ENCODE measurements at places on chromosomes 1 and 21.

- H3K27me3 ChIP-seq, result no peaks in the 10 kb centered on the region
- no peak overlapping the region for H3K4me3 ChIP-seq
- H3K36me3 ChIP-seq, result no peaks in the 10 kb centered on the region
Measured at GRCh38 chr1:54502342-54502741, 45.7 kb upstream of the ACOT11 start.

- no peak overlapping the region for H3K4me3 ChIP-seq
- H3K36me3 ChIP-seq, result no peaks in the 10 kb centered on the region
- H3K27ac ChIP-seq, result peak overlapping the region; percentile 36
Measured at GRCh38 chr1:24266398-24266941, 52.7 kb upstream of the GRHL3 start.

DNA sequence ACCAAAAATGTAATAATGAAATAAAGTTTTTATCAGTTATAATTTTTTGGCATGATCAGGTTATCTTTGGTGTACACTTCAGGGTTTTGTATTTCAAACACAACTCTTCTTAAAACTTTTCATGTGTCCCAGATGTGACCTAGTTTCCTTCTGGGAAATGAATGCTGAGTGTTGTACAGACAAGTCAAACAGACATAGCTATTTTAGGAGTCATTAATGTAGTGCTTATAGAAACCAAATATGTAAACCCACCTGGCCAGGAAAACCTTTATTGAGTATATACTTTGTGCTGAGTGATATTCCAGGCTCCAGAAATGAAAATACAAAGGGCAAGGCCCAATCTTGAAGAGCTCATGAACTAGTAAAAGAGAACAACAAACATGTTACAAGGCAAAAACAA lies 25.9 kb upstream of the HOOK1 start:
- no peak for DNase-seq
- H3K27me3 ChIP-seq, result no peaks in the 10 kb centered on the region
- no peak overlapping the region for H3K4me3 ChIP-seq
- H3K27ac ChIP-seq, result no peak overlapping the region
- no peaks in the 10 kb centered on the region for H3K36me3 ChIP-seq

- H3K4me1 ChIP-seq, result no peaks in the 10 kb centered on the region
- H3K27ac ChIP-seq, result no peak overlapping the region
- H3K36me3 ChIP-seq, result peaks cover 53% of the 10 kb centered on the region
- no peak for DNase-seq
- H3K4me3 ChIP-seq, result no peak overlapping the region
Measured at GRCh38 chr1:3890389-3891328, 9.4 kb downstream of the C1orf174 start.

- peaks cover 3% of the 10 kb centered on the region for H3K36me3 ChIP-seq
- DNase-seq, result no peak
- peaks cover 14% of the 10 kb centered on the region for H3K4me1 ChIP-seq
Measured at GRCh38 chr21:31332525-31332924, 11.5 kb downstream of the TIAM1 start.

DNA sequence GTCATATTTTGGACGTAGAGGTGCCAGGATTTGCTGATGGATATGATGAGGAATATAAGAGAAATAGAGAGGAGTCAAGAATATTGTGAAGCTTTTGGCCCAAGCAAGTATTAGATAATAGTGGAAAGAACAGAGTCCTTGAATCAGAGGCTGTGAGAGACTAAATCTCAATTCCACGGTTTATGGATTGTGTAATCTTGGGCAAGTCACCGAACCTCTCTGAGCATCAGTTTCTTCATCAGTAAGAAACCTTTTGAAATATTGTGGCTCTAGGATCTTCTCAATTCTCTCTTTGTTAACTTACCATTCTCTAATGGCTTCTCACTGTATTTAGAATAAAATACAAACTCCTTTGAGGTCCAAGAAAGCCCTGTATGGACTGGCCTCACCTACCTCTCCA lies 77.6 kb downstream of the RPS6KA1 start:
- DNase-seq, result peak; percentile 16
- peaks cover 2% of the 10 kb centered on the region for H3K4me1 ChIP-seq
- no peaks in the 10 kb centered on the region for H3K27me3 ChIP-seq
- H3K4me3 ChIP-seq, result no peak overlapping the region

DNA sequence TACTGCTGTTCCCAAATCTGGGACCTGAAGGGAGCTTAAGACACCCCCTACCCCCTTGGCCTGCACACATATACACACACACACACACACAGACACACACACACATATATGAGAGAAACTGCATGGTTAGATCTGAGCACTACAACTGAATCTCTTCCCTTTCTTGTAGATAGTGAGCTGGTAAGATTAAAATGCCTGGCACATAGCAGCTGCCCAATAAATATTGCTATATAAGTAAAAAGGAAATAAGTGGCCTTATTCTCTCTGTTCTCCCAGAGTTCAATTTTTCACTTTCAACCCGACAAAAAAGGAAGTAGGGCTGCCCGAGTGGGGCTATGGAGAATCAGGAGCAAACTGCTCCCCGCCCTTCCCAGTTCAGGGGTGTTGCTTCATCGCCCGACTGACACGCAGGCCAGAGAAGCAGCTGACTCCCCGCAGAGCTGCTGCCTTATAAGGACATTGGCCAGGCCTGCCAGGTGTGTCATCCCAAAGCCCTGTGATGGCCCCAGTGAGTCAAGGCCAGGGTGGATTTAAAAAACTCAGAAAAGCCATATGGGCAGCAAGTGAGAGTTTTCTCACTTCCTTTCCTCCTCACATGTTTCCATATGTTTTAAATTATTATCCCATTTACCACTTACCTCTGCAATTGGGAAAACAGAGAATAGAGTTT lies 106.5 kb upstream of the SLC44A3 start:
- no peaks in the 10 kb centered on the region for H3K27me3 ChIP-seq
- H3K27ac ChIP-seq, result no peak overlapping the region
- DNase-seq, result peak; percentile 65
- no peaks in the 10 kb centered on the region for H3K36me3 ChIP-seq

DNA sequence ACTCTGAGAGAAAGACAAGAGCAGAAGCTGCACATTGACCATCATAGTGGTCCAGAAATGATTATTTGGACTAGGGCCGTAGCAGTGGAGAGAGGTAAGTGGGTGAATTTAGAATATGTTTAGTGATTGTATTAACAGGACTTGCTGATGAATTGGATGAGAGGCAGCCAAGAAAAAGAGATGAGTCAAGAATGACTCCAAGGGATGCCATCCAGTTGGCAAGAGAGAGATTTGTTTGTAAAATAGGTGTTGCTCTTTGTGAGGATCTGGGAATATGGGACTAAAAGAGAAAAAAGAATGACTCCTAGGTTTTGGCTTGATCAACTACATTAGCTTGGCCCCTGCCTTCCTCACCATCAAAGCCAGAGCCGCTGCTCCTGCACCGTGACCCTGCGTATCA lies 54.2 kb upstream of the ARTN start:
- no peaks in the 10 kb centered on the region for H3K27me3 ChIP-seq
- H3K4me1 ChIP-seq, result no peaks in the 10 kb centered on the region
- no peak overlapping the region for H3K27ac ChIP-seq
- no peaks in the 10 kb centered on the region for H3K36me3 ChIP-seq
- peak overlapping the region; percentile 25 for H3K4me3 ChIP-seq

GRCh38 chr1:99306644-99307043 lies 42.4 kb downstream of the PLPPR4 start:
- no peaks in the 10 kb centered on the region for H3K36me3 ChIP-seq
- no peak overlapping the region for H3K4me3 ChIP-seq
- H3K27ac ChIP-seq, result no peak overlapping the region
- DNase-seq, result no peak
- no peaks in the 10 kb centered on the region for H3K27me3 ChIP-seq

- no peaks in the 10 kb centered on the region for H3K4me1 ChIP-seq
- H3K36me3 ChIP-seq, result no peaks in the 10 kb centered on the region
- H3K27ac ChIP-seq, result no peak overlapping the region
- H3K27me3 ChIP-seq, result no peaks in the 10 kb centered on the region
Measured at GRCh38 chr1:22728751-22729399, 18.2 kb downstream of the EPHB2 start.

- H3K36me3 ChIP-seq, result no peaks in the 10 kb centered on the region
- H3K27ac ChIP-seq, result no peak overlapping the region
Measured at GRCh38 chr1:182415789-182416188, 15.3 kb upstream of the TEDDM1 start.

GRCh38 chr1:5389101-5389885 lies 602.9 kb downstream of the NPHP4 start:
- H3K36me3 ChIP-seq, result no peaks in the 10 kb centered on the region
- H3K27me3 ChIP-seq, result no peaks in the 10 kb centered on the region
- peaks cover 20% of the 10 kb centered on the region for H3K4me1 ChIP-seq
- H3K4me3 ChIP-seq, result no peak overlapping the region

DNA sequence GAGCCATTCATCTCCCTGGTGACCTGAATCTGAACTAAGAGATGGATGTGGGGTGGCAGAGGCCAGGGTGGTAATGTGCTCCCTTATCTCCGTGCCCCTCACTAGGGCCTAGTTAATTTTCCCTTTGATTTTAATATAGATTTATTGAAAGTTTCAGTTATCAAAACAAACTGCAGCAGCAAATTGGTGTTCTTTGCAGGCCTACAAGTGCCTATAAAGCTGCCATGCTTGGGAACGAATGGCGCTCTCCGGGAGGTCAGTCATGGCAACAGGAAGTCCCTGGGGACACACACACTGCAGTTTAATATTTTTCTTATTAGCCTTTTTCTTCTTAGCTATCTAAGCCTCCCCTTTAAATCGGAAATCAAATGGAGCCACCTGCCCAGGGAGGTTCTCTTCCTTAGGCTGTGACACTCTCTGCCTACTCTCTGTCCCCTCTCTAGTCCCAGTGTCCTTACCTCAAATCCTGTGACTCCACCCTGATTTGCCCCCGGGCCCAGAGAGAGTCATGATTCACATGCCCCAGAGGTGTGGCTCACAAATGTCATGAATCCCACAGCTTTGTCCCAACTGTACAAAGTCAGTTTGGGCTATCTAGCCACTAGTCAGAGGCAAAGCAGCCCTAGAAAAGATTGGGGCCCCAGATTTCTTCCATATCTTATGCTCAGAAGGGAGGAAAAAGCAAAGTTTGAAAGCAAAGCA lies 4.3 kb upstream of the ERI3 start:
- H3K27me3 ChIP-seq, result no peaks in the 10 kb centered on the region
- H3K4me3 ChIP-seq, result no peak overlapping the region
- H3K36me3 ChIP-seq, result no peaks in the 10 kb centered on the region
- peaks cover under 1% of the 10 kb centered on the region for H3K4me1 ChIP-seq
- H3K27ac ChIP-seq, result no peak overlapping the region
- peak; percentile 97 for DNase-seq
